ENCODE measurements at places on chromosomes 5 and 9.
A peak's percentile ranks its signal among the peaks of the same experiment; 100 is the strongest.

GRCh38 chr5:132181011-132181629, 46.5 kb downstream of the P4HA2 start:
- DNase-seq: no peak

GRCh38 chr9:127876764-127877562, 512 bp downstream of the AK1 start:
- DNase-seq: no peak

- no peak for DNase-seq
Observed at GRCh38 chr9:125655691-125656410, 51.2 kb downstream of the MAPKAP1 start.

- DNase-seq: no peak
Observed at GRCh38 chr5:156686796-156687195, 163.3 kb upstream of the PPP1R2B start.

DNA sequence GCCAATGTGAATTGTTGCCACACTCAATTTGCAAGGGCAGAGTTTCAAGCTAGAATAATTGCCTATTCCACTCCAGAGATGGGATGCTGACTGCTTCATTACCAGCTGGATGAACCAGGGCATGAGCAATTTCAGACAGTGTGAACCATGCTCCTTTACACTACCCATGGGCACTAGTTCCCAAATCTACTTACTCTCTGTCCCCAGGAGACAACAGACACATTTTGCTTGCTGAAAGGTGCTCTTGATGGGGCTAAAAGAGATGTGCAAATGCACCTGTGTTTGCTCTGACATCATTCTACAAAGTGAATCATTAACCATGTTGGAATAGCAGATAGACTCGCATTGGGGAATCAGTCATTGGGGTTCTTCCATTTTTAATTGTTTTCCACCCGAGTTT, 522.3 kb upstream of the NUDT12 start:
- DNase-seq: no peak

DNA sequence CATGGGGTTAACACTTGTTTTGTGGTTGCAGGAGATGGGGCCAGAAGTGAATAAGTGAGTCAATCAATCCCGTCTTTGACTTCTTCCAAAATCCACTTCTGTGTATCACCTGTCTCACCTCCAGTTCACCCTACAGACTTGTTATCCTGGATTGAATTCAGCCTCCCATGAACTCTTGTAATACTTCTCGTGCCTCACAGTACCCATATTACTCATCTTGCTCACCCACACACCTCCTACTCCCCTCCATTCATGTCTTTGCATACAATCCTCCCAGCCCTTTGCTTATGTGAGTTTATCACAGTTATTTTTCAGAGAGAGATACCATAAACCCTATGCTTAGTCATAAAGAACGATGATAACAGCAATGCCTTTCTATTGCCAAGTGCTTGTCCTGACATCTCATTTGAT, 52.9 kb upstream of the PAPPA start:
- DNase-seq: no peak

- DNase-seq: no peak
Observed at GRCh38 chr5:61467766-61468482, 135.9 kb downstream of the ZSWIM6 start.

DNA sequence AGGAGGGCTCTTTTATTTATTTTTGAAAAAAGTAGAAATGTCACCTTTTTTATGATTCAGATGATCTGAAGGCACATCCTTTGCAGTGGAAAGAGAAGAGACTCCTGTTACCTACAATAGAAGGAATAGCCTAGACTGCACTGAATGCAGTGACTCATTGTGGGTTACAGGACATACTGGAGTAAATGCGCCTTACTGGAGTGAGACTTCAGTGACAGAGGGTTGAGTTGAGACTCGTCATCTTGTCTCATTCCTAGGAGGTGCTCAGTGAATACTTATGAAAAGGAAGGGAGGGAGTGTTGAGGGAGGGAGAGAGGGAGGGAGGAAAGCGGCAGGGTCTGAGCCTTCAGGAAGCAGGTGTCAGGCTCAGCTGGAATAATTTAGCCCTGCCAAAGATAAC, 25.2 kb downstream of the ANKRA2 start:
- no peak for DNase-seq

DNA sequence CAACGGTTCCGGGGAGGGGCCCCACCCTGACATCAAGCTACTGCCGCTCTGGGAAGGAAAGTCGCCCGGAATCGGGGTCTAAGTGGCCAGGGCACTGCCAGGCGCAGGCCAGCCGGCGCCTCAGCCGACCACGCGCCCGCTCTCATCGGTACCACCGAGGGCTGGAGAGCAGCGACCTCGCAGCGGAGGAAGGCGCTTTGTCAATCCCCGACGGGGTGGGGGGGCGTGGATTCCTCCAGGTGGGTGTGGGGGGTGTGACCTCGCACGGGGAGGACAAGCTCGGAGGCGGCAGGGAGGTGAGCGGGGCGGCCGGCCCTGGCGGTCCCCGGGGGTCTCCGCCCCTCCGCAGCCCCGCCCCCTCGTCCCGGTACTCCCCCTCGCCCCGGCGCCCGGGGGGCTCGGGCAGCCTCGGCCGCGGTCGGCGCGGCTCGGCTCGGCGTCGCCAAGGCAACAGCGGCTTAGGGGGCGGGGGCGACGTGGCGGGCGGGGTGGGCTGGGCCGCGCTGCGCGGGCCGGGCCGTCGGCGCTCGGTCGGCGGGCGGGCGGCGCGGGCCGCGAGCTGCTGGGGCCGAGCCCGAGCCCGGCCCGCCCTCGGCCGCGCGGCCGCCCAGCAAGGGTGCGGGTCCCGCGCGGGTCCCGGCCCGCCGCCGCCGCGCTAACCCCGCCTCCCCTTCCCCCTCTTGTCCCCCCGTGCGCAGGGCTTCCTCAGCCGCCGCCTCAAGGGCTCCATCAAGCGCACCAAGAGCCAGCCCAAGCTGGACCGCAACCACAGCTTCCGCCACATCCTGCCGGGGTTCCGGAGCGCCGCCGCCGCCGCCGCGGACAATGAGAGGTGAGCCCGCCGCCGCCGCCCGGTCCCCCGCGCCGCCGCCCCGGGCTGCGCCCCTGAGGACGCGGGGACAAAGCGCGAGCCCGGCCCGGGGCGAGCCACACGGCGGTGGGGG, 47.5 kb downstream of the DAB2IP start:
- DNase-seq: peak; percentile 92

DNA sequence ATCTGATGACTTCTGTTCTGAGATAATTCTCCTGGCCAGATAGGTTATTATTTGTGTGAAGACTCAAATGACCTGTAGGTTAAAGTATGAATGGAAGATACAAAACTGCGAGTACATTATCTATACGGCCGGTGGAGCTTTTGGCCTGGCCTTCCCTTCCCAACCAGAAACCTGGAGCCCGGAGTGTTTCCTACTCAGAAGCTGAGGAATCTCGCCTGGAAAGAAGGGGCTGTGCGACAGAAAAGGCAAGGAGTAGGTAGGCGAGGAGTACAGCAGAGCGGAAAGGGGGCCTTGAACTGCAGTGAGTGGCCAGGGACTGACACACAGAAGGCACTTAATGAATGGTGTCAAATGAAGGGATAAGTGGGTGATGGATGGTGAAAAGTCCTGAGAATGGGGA, 34.6 kb downstream of the ANGPTL2 start:
- peak; percentile 70 for DNase-seq

GRCh38 chr9:117796681-117797080, 92.5 kb downstream of the TLR4 start:
- DNase-seq: no peak

GRCh38 chr5:134177369-134178095, 782 bp upstream of the SKP1 start:
- DNase-seq: peak; percentile 92

- no peak for DNase-seq
Observed at GRCh38 chr9:4970970-4971641, 14.0 kb upstream of the JAK2 start.

- no peak for DNase-seq
Observed at GRCh38 chr5:81782811-81783210, 31.9 kb upstream of the SSBP2 start.

GRCh38 chr9:18800579-18800978, 232.4 kb downstream of the SAXO1 start:
- no peak for DNase-seq

DNA sequence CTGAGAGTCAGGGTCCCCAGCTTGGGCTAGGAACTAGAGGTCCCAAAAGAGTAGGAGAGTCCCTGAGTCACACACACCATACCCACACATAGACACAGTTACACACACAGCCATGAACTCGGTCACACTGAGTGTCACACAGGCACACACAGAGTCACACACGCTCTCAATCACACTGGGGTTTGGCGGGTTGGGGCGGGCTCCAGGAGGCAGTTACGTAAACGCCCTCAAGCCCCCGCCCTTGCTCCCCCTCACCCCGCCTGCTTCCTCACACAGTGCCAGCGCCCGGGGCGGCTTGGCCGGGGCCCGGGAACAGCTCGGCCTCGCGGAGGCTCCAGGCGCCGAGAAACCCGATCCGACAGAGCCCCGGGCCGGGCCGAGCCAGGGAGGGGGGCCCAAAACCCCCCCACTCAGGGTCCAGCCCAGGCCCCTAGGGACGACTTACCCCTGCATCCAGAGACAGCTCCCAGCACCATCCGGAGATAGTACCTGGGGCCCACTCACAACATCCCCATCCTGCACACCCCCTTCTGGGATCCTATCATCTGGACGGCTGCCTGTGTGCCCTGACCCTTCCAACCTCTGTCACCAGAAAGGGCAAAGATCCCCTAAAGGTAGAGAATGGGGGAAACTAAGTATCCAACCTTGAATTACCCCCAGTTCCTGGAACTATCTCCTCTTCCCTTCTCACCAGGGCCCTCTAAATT, 3.5 kb upstream of the CNTFR start:
- DNase-seq: peak; percentile 97

DNA sequence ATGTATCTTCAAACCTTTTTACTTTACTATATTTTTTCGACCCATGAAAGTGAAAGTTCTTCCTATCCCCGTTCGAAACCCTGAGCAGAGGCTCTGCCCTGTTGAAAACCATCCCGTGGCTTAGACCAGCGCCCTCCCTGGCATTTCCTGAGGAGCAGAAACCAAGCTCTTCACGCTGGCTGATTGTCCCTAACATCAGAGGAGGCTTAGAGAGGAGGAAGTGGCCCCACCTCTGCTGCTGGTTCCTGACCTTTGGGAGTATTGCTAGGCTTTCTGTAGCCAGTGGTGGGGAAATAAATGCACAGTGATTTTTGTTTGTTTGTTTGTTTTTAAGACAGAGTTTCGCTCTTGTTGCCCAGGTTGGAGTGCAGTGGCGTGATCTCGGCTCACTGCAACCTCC, 4.2 kb upstream of the PTGES start:
- DNase-seq: no peak

- DNase-seq: no peak
Observed at GRCh38 chr9:14924230-14925219, 14.3 kb upstream of the FREM1 start.

- no peak for DNase-seq
Observed at GRCh38 chr9:111897601-111898137, 1.1 kb downstream of the UGCG start.

GRCh38 chr5:73534011-73534644, 31.3 kb downstream of the ANKRA2 start:
- DNase-seq: no peak

DNA sequence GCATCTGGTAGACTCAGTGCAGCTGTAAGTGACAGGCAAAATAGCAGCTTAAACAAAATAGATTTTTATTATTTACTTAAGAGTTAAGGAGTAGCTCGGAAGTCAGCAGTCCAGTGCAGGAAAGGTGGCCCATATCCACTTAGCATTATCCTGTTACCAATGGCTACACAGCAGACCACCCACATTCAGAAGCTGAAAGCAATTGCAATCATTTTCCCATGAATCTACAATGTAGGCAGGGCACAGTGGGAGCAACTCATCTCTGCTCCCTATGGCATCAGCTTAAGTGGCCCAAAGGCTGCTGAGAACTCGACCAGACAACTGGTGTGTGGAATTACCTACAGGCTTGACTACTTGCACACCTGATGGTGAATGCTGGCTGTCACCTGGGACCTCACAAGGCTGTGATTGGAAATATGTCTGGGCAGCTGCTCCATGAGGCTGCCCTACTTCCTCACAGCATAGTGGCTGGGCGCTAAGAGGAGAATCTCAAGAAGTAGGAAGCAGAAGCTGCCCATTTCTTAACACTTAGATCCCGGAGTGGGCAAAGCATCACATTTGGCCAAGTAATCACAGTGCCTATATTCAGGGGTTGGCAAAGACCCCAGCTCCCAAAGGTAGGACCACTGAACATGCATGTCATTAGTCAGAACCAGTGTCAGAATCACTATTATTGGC, 56.4 kb downstream of the SNX18 start:
- no peak for DNase-seq

- no peak for DNase-seq
Observed at GRCh38 chr5:164652276-164652660, 1146.8 kb downstream of the MAT2B start.

DNA sequence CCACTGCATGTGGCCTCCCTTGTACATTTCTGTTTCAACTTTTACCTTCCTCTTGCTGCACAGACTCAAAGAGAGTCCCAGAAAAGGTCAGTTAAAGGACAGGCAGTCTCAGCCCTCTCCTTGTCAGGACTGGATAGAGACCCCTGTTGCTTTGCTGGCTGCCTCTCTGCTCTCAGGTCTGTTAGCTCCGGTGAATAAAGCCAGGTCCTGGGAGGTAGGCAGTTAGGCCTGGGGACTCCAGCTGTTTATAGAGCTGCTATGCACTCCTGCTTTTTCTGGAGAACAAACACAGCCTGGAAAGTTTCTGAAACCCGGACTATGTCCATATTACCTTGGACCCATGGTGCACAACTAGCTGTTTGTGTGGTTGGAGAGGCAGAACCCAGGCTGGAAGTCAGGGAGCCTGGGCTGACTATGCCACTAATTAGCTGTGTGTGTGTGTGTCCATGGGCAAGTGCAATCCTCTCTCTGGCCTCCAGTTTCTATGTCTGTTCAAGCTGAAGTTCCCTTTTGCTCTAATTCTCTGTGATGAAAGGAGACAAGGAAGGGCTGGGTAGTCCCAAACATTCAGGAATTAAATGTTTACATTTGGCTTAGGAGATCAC, 42.9 kb downstream of the GLRA1 start:
- no peak for DNase-seq

GRCh38 chr5:73266925-73267765, 94.2 kb downstream of the TMEM174 start:
- no peak for DNase-seq

GRCh38 chr5:10832987-10833386, 72.0 kb upstream of the DAP start:
- no peak for DNase-seq

DNA sequence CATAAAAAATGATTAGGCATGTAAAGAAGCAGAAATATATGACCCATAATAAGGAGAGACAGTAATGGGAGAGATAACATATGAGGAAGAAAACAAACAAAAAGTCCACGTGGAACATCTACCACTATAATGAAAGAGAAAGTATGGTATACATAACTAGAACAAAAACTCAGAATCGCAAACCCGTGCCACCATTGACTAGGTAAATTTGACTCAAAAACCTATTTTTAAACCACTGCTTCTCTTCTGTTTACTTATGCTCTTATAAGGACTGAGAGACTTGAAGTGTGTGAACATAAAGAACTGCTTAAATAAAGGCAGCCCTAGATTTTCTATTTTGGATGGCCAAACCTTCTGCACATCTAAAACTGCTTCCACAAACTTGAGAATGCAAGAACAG, 330.7 kb downstream of the CAAP1 start:
- DNase-seq: no peak
